ENCODE measurements at places on chromosomes 1 and 21.

- DNase-seq, result no peak
Observed at GRCh38 chr21:14814991-14815390, 249.8 kb downstream of the NRIP1 start.

DNA sequence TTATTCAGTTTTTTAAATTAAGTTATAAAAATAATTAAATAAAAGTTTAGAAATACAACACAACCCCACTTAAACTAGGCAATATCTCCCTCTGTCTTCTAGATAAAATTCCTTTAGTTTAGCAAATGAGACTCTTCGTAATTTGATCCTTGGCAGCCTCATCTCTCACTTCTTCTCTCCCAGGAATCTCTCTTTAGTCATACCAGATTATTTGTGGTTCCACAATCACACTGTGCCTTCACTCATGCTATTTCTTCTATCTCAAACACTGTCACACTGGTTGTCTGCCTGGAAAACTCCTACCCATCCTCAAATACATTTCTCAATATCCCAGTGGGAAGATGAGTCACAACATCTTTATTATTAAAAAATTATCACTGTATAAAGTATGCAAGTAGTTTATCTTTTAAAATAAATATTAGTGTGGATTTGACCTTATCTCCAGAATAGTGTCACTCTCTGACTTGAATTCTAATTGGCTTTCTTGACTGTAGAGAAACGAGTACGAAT, 195.5 kb downstream of the KCNH1 start:
- DNase-seq, result no peak

GRCh38 chr1:150596976-150597375, 17.6 kb upstream of the MCL1 start:
- DNase-seq, result no peak

DNA sequence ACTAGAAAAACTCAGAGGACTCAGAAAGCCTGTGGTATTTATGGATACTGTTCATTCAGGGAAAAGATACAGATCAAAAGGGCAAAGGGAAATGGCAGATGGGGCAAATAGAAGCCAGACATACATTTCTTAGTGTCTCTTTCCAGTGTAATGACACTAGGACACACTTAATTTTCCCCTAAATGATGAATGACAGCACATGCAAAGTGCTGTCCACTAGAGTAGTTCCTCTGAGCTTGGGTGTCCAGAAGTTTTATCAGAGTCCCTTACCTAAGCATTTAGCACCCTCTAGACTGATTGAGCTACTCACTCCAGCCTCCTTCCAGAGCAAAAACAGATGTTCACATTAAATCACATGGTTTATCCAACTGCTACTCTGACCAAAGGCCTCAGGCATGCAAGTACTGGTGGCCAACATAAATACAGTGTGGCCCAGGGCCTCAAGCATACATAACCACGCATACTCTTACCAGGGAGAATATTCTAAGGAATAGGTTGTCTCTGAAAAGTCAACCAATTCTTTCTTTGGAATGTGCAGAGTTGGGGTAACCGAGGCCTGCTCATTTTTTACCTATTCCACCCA, 166.9 kb downstream of the NCAM2 start:
- DNase-seq, result no peak

DNA sequence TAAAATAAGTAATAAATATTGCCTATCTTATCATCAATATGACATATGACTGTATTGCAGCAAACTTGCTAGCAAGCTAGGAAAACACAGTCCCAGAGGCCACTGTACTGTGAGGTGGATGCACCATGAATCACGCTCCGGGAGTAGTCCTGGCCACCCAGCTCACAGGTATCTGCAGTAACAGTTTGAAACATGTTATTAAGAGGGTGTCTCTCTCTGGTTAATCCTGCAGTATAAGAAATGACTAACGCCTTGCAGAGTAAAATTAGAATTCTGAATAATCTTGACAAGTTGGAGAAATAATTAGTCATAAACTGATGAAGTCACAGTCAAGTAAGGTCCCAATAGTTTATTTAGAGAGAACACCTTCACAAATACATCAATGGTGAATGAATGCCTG, 34.0 kb upstream of the DPT start:
- DNase-seq, result no peak

DNA sequence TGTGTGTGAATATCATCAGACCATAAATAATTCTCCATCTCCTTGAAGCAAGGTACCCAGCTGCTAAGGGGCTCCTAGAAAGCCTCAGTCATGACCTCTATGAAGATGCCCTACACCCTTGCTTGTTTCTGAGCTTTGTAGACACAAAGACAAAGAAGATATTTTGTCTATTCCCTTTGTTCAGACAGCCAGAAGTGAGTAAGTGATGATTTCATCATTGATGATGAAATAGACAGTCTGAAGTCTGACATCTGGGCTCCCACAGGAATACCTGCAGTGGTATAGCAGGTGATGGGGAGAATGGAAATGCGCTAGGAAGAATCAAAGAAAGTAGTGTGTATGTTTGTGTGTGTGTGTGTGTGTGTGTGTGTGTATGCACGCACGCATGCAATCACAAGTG, 82.2 kb upstream of the DPT start:
- no peak for DNase-seq

- no peak for DNase-seq
Observed at GRCh38 chr1:170929835-170930554, 5.3 kb upstream of the MROH9 start.

DNA sequence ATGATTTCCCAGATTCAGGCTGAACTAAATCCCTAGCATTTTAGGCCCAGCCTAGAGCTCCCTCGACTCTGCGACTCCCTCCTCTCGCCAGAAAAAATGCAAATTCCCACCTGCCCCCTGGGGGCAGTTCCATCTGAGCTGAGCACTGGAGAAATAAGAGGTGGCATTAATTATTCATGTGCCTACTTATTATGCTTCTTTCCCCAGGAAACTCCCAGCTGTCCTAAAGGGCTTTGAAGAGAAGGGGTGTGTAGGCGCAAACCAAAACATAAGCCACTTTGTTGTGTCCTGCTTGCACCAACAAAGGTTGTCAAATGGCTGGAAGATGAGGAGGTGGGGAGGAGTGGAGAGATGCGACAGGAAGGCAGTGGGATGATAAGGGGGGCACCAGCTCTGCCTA, 41.4 kb upstream of the GOLT1A start:
- no peak for DNase-seq

DNA sequence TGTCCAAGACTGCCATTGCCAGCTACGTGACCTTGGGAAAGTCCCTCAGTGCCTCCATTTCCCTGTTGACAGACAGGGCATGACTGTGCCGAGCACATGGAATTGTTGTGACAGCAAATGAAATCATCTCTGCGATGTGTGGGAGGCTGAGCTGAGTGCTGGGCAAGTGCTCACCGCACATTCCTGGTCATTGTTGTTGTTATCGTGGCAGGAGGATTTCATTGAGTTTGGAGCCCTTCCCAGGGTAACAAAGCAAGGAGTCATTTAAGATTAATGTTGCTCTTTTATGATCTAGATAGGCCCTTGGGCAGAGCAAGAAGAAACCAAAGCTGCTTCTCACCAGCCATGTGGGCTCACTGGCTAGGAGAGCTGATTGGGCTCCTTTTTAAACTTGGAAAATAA, 39.6 kb upstream of the ITPKB start:
- no peak for DNase-seq

- no peak for DNase-seq
Observed at GRCh38 chr1:69847670-69848069, 279.9 kb downstream of the LRRC7 start.

- no peak for DNase-seq
Observed at GRCh38 chr1:109137958-109138357, 24.0 kb downstream of the ELAPOR1 start.

DNA sequence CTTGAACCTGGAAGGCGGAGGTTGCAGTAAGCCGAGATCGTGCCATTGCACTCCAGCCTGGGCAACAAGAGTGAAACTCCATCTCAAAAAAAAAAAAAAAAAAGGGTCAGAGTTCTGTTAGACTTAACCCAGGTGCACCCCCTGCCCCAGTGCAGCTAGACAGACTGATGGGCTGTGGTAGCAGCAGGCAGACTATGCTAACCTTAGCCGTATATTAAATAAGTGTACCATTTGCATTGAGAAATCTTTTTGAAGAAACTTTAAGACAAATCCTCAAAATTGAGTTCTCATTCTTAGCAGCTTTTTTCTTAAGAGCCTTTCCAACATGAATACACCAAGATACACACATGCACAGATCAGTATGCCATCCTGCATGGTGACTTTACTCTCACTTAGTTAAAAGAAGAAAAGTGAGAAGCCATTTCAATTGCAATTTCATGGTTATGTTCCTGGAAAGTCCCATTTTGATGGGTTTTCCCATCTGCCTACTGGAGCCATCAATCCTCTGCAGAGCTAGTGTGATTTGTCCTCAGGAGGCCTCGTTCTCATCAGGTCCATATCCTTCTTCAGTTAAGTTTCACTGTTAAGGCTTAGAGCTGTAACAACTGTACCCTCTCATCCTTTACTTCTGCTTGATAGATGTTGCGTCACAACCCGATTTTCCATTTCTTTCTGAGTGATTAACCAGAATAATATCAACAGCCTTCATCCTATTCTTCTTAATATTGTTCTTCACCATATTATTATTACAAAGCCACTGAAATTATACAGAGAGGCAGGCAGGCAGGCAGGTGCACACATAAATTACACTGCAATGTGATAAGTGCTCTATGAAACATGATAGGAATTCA, 7.3 kb downstream of the FCRLB start:
- no peak for DNase-seq

GRCh38 chr1:246681900-246682895, 42.0 kb upstream of the SCCPDH start:
- DNase-seq, result no peak

- no peak for DNase-seq
Observed at GRCh38 chr1:231420299-231420958, 1.7 kb downstream of the EGLN1 start.

- DNase-seq, result no peak
Observed at GRCh38 chr1:18681423-18681835, 50.8 kb downstream of the PAX7 start.

- DNase-seq, result no peak
Observed at GRCh38 chr1:10170239-10170574, 40.2 kb upstream of the KIF1B start.

GRCh38 chr21:29077651-29078090, 4.2 kb upstream of the CCT8 start:
- DNase-seq, result no peak
